Brain microvascular endothelial cell (primary cell): ENCODE measurements at places on chromosomes 2 and 18.

DNA sequence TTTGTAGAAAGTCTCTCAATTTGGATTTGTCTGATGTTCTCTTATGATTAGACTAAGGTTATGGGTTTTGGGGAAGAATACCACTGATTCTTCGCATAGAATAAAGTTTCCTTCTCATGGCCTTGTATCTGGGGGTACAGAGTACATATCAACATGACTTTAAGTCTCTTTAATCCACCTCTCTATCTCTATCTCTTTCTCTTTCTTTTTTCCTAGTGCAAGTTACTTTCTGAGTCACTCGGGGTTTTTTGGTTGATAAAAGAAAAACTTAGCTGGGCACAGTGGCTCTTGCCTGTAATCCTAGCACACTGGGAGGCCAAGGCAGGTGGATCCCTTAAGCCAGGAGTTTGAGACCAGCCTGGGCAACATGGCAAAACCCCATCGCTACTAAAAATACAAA lies 100.1 kb upstream of the MAP4K3 start:
- no peak for DNase-seq

DNA sequence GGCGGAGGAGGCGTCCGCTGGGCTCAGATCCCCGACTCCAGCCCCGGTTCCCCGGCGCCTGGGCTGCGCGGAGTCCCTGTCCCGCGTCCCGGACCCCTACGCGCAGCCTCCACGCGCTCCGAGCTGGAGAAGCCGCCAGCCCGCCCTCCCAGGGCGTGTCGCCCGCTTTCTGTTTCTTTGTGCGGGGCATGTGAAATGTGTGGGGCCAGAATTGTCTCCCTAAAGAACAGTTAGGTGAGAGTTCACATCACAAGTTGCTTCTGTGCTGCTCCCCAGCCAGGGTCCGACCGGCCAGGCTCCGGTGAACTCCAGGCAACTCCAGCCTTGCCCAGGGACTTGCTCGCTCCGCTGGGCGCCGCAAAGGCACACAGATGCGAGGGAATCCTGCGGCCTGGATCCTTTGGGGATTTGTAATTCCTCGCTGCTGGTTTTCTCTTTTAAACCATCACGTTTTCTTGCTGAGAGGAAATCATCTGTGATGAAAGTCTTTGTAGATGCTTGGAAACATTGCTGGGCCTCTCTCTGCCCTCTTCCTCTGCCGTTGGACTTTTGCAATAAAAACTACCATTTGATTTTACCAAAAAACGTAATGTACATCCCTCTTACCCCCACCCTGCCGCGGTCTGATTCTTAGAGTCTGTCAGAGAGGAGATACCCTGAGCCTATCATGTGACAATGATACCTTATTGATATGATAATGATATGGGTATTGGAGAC lies 631 bp downstream of the GYPC start:
- DNase-seq: peak; percentile 28

- no peak for DNase-seq
Observed at GRCh38 chr18:5516841-5517240, 27.0 kb downstream of the EPB41L3 start.

DNA sequence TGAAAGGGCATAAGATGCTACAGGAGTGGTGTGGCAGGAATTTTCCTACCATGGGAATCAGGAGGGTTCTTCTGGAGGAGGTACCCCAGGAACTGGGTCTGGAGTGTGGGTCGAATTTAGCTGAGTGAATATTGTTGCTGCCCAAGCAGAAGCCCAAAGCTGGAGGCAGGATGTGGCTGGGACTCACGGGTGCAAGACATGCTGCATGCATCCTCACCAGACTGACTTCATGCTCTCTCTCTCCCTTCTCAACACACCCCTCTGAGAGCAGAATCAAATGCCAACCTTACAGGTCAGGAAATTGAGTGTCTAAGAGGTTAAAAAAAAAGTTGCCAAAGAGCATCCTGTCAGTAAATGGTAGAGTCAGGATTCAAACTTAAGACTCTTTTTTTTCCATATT lies 78.8 kb upstream of the TTC39C start:
- DNase-seq: no peak

GRCh38 chr2:159455330-159455918 lies 160.9 kb downstream of the BAZ2B start:
- no peak for DNase-seq
